ENCODE measurements at places on chromosomes 16 and 17. TPM values are rescaled to one million over a fixed set of nuclear protein-coding genes. Genes with fewer than 3 reads are reported as not detected.

The PROCA1 gene
- total RNA-seq, result 15.0 TPM

The GPR179 gene
- total RNA-seq, result not detected

The SERPINF2 gene
- total RNA-seq, result 0.68 TPM

The PAGR1 gene
- total RNA-seq, result 65.3 TPM

The PPL gene
- 29.2 TPM for total RNA-seq

The MYCBPAP gene
- 1.7 TPM for total RNA-seq

The NACA2 gene
- total RNA-seq, result not detected

The SLC16A6 gene
- 0.33 TPM for total RNA-seq

The NPLOC4 gene
- 104 TPM for total RNA-seq

The CACNG1 gene
- not detected for total RNA-seq

The GAS7 gene
- total RNA-seq, result 4.8 TPM

The MARF1 gene
- 22.3 TPM for total RNA-seq

The ATP2A3 gene
- total RNA-seq, result 13.3 TPM

The TMEM208 gene
- 43.3 TPM for total RNA-seq

The KCNJ18 gene
- not detected for total RNA-seq

The KRTAP9-2 gene
- not detected for total RNA-seq

The SLC26A11 gene
- 26.5 TPM for total RNA-seq

The CSH2 gene
- total RNA-seq, result not detected

The ITGAL gene
- not detected for total RNA-seq

The ARHGAP23 gene
- total RNA-seq, result 96.3 TPM

The RAC3 gene
- total RNA-seq, result 84.8 TPM

The NOTUM gene
- total RNA-seq, result 2.1 TPM

The ABAT gene
- total RNA-seq, result 6.2 TPM

The FSCN2 gene
- 1.0 TPM for total RNA-seq

The SCNN1B gene
- 0.35 TPM for total RNA-seq

The KRTAP1-1 gene
- total RNA-seq, result not detected

The ZNF174 gene
- 11.1 TPM for total RNA-seq

The PYY gene
- 1.7 TPM for total RNA-seq

The JUP gene
- total RNA-seq, result 87.9 TPM

The KRT27 gene
- not detected for total RNA-seq

Data from H9 (cell line).